ENCODE measurements at places on chromosomes 5 and 9. TPM values are rescaled to one million over a fixed set of nuclear protein-coding genes. Genes with fewer than 3 reads are reported as not detected.

- DNase-seq: no peak
Measured at GRCh38 chr9:120583958-120584369, 4.0 kb upstream of the CDK5RAP2 start.

GRCh38 chr5:32044939-32045338, 129.2 kb downstream of the GOLPH3 start:
- DNase-seq: no peak

- DNase-seq: no peak
Measured at GRCh38 chr9:92657296-92658094, 12.4 kb downstream of the IPPK start.

DNA sequence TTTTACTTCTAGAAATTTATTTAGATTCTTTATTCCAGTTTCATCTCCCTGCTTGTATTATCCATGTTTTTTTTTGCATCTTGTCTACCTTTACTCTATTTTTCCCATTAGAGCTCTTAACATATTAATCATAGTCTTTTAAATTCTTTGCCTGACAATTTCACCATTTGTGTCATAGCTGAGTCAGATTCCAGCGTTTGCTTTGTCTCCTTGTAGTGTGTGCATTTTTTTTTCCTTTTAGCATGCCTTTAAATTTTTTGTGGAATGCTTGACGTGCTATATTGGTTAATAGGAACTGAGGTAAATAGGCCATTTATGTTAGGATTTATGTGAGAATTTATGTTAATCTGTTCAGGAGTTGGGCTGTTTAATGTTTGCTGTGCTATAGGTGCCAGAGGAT, 41.8 kb upstream of the NFIL3 start:
- DNase-seq: no peak

DNA sequence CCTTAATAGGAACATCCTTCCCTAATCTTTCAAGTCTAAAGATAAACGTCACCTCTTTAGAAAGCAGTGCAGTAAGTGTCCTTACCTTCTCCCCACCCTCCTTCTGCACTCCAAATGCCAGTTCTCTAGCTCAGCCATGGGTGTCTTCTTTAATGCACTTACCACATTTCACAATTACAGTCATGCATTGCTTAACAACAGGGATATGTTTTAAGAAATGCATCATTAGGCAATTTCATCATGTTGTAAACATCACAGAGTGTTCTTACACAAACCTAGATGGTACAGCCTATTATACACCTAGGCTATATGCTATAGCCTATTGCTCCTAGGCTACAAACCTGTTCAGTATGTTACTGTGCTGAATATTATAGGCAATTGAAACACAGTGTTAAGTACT, 91.2 kb downstream of the RFX3 start:
- DNase-seq: no peak

DNA sequence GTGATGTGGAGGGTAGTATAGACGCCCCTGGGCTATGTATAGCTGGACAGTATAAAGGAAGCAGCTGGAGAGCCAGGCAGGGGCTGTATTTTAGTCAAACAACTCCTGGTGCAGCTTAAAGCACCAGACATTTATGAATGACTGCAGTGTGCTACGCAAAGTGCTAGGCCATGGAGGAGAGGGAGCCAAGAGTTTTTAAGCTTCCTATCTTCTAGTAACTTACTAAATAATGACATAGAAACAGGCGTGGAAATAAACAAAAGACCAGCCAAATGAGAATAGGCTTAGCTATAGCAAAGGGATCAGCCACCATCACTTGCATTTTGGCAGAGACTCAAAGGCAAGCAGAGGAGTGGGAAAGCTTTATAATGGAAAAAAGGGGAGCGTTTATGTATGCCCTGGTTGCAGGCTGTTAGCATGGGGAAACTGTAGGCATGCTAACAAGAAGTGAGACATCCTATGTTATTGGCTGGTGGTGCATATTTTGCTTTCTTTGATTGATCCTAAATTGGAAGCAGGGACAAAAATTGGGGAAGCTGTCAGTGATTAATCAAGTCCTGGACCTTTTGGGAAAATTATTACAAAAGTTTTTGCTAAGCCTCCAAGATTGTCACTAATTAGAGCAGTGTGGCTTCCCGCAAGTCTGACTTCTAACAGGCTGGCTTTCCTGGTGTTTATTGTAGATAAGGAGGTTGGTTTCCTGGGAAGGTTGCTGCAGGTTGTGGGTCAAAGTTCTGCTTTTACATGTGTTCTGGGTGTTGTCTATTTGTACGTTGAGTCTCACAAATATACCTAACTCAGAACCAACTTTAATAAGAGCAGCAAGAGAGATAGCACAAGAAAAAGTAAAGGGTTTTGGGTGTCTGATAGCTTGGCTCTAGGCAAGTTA, 46.6 kb downstream of the RAB3C start:
- no peak for DNase-seq

DNA sequence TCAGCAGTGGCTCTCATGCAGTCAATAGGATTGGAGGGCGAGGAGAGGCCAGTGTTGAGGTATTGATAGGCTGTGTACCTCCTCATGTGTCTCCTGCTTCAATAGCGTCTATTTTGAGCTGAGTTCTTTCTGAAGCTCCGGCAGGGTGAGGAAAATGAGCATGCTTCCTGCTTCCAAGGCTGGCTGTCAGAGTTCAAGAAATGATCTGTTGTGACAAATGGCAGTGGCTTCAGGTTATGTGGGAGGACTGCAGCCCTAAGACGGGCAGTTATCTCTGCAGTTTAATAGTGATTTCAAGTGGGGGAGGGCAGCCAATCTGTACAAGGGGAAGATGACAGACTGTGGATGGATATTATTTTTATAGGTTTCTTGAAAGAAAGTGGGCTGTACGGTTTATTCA, 54.0 kb upstream of the CXCL14 start:
- DNase-seq: no peak

- no peak for DNase-seq
Measured at GRCh38 chr9:137286975-137287383, 9.5 kb downstream of the TOR4A start.

GRCh38 chr5:81852291-81853029, 101.6 kb upstream of the SSBP2 start:
- no peak for DNase-seq

GRCh38 chr5:61567337-61567736, 235.3 kb downstream of the ZSWIM6 start:
- DNase-seq: no peak

DNA sequence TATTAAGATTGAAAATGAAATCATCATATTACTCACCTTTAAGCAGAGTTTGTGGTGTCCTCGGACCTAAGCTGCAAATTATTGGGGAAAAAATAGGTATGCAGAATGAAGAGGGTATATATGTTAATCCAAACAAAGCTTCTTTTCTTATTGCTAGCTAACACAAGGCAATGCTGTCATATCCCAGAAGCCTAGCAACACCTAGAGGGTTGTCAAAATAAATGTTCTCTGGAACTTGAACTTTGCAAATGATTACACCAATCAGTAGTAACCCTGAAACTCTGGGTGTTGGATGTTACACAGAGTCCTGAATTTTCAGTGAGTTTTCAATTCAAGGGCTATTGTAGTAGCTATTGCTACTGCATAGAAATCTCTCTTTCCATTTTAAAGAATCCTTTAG, at the start of gene C6:
Gene C6, minus strand, starts transcription at position 193 of the 400 bp plus-strand sequence. CDS start 10,302 bp downstream, outside the sequence.
- DNase-seq: no peak

DNA sequence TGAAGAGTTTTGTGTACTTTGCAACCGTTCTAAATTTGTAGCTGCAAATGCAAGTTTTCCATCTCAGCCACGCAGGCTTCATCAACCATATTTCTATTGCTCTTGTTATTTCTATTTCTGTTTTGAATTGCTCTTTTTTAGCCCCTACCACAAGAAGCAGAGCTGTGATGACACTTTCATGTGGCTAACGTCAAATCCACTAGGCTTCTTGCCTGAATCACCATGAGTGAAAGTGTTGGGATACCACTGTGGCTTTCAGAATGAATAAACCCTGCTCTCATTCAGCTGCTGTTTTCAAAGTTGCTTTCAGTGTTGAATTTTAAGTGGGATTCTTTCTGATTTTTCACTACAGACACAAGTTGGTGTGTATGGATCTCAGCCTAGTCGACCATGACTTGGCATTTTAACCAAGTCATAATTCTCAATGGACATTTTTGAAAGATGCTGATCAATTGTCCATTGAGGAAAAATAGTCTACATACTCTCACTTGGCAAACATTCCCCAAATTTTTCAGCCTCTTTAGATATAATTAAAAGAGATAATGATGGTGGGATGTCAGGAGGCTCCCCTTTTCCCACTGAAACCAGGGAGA, 41.0 kb upstream of the MTAP start:
- DNase-seq: no peak

GRCh38 chr9:96062031-96062430, 186.5 kb downstream of the ERCC6L2 start:
- no peak for DNase-seq

DNA sequence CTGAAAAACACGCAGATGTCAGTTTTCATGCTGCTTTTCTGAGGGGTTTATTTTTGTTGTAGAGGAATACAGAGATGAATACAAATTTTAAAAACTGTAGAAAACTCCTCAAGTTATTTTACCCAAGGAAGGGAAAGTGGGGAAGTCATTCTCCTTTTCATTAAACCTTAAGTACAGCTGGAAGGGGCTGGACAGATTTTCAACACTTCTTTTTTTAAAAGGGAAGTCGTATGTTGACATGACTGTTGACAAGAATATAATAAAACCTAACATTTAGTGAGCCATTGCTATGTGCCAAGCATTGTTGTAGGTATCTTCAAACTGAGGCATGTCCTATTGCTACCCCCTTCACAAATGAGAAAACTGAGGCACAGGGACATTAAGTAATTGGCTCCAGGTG, 235.7 kb upstream of the ELL2 start:
- DNase-seq: no peak

GRCh38 chr9:33101104-33101951, 24.9 kb upstream of the SMU1 start:
- no peak for DNase-seq

DNA sequence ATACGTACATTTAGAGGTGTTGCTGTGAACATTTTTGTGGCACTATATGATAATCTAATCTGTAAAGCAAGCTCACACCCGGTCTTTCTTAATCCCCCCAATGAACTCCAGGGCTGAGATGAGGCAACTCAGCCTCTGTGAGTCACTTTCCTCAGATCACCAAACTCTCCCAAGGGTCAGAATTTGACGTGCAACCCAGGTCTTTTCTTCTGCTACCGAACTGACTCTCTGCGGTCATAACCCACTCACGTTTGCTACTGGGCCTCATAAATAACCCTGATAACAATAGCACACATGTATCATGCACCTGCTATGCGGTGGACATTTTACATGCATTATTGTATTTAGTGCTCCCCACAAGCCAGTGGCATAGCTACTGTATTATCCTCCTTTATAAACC, 153.1 kb downstream of the DROSHA start:
- DNase-seq: no peak

The EPB41L4B gene
- not detected for total RNA-seq

The RETREG1 gene
- 2.9 TPM for total RNA-seq

The SLC6A19 gene
- not detected for total RNA-seq

The IFNA5 gene
- 4.0 TPM for total RNA-seq

The ZDHHC11B gene
- total RNA-seq: 0.64 TPM

The TYRP1 gene
- total RNA-seq: not detected

The CATSPER3 gene
- total RNA-seq: not detected

The FAF2 gene
- total RNA-seq: 18.7 TPM

The PAX5 gene
- not detected for total RNA-seq

Data from ascending aorta (tissue), 2 donors.